ENCODE measurements at places on chromosomes 1 and 21.

- no peak for DNase-seq
These were observed 10.3 kb downstream of the GPR25 start for GRCh38 chr1:200883118-200883517.

DNA sequence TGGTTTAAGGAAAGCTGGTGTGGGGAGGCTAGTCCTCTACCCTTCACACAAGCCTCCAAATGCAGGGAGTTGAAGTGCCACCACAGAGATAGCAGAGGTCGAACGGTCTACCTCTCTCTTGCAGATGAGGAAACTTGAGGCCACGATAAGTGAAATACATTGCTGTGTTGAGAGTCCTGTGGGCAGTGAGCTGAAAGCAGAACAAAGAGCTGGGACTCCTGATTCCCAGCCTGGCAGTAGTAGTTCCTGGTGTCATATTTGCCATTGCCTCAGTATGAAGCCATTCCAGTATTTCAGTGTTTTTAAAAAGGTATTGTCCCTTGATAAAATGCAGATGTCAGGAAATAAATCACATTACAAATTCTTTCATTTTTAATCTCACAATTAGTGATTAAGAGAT lies 28.6 kb downstream of the AK4 start:
- no peak for DNase-seq

DNA sequence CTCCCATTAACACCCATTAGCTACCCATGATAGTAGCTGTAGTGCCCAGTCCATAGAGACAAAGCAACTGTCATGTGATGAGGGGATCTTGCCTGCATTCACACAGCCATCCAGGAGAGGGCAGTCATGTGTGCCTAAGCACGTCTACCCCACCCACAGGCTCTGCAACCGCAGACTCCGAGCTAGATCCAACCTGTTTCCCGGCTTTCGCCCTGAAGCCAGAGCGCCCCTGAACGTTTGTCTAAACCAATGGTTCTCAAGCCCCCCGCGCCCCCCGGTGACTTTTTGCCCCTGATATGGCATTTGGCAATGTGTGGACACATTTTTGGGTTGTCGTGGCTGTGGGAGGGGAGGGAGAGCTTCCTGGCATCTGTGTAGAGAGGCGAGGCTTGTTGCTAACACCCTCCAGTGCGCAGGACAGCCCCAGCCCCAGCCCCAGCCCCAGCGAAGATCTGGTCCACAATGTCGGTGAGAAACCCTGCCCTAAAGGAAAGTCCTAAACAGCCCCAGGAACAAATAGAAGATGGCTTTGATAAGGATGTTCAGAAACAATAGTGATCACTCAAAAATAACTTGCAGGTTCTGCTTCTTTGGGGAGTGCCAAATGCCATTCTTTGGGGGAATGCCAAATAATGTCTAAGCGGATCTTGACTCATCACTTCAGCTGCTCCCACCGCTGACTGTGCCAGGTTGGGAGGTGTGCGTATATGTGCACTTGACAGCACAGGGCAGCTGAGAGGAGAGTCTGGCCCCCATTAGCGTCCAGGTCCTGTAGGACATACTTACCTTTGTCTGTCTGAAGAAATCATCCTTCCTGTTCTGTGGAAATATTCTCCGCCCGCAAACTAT lies 34.5 kb downstream of the SLC44A3 start:
- DNase-seq, result peak; percentile 79

DNA sequence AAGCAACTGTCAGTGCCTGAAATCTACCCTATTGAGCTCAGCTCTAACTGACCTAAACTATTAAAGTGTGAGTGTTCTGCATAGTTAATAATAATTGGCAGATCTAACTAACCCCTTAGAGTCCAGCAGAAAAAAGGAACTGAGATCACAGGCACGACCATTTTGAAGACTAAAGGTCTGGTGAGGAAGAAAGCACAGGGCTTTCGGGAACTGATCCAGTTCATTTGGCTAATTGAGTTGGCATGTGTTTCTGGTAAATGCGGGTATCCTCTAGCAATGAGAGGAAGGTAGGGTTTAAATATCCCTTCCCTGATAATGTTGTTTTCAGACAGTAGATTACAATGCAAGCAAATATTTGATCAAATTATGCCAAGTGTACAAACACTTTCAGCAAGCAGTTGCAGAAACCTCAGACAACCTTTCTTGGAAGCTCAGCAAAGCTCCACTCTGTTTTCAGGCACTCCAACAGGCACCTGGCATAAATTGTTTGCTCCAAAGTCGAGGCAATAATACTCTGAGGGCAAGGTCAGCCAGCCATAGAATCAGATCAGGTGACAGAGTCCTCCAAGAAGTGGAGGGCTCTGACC lies 100.8 kb downstream of the KCNK1 start:
- no peak for DNase-seq

DNA sequence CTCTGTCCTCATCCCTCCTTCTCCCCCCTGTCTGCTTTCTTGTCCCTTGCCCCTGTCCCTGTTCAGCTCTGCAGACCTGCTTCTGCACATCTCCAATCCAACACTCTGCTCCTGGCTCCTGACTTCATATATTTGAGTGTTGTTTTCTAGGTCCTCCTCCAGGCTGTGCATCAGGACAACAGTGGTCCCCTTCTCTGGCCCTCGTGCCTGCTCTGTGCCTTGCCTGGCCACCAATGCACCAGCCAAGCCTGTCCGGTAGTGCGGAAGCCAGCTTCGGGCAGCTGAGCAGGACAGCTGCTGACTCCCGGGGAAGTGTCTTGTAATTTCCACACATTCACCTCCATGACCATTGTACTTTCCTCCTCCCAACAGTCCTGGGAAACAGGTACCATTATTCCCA lies 203.4 kb upstream of the RAB4A start:
- no peak for DNase-seq

DNA sequence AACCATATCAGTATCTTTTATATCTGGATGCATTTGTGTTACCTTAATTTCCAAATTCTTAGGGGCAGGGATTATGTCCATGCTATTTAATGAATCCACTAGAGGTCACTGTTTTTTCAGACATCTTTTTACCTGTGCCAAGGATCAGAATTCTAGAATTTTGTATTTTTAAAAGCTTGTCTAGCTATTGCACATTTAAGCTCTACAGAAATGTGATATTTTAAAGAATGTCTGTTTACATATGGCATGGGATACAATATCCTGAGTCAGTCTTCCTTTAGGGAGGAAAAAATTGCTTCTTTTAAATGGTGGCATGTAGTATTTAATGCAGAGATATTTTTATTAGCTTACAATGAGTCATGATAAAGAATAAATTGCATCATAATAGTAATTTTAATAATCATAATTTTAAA lies 11.3 kb downstream of the RPAP2 start:
- DNase-seq, result no peak

Measured in HuH-7.5 (cell line).